ENCODE measurements at places on chromosomes 1 and 21.

- DNase-seq = no peak
Measured at GRCh38 chr1:225319871-225320270, 108.0 kb downstream of the LBR start.

- no peak for DNase-seq
Measured at GRCh38 chr1:167737169-167737568, 15.4 kb downstream of the MPZL1 start.

DNA sequence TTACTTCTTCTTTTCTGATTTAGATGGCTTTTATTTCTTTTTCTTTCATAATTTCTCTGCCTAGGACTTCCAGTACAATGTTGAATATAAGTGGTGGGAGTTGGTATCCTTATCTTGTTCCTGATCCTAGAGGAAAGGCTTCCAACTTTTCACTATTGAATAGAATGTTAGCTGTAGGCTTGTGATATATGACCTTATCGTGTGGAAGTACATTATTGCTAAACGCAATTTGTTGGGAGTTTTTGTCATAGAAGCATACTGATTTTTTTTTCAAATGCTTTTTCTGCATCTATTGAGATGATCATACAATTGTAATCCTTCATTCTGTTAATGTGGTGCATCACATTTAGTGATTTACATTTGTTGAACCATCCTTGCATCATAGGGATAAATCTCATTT lies 79.5 kb downstream of the FASLG start:
- no peak for DNase-seq

DNA sequence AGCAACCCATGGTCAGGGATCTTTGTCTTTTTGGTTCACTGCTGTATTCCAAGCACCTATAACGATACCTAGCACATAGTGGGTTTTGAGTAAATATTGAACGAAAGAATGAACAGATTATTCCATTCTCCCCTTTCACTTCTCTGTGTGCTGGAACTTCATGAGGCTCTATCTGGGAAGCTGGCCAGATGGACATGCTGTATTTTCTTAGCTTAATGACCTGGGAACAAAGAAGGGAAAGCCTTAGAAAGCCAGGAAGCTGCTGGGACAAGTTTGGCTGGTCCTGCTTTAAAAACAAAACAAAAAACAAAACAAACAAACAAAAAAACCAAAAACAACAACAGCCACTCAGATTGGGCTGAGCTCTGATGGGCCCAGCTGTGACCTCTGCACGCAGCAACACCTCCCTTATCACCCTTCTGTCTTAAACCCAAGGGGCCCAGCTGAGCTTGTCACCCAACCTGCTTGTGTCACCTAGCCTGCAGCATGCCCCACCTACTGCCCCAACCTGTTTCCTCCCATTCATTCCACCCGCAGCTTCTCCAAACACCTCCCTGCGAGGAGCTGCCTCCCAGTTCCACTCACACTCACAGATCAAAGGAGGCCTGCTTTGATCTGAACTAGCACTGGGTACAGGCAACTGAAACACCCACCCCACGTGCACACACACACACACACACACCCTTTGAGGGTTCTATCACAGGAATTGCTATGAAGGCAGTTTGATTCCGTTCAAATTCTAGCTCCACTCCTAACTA lies 37.1 kb downstream of the SLC30A1 start:
- DNase-seq = peak; percentile 43

GRCh38 chr1:45622524-45623394 lies 1.1 kb downstream of the CCDC17 start:
- DNase-seq = peak; percentile 47

DNA sequence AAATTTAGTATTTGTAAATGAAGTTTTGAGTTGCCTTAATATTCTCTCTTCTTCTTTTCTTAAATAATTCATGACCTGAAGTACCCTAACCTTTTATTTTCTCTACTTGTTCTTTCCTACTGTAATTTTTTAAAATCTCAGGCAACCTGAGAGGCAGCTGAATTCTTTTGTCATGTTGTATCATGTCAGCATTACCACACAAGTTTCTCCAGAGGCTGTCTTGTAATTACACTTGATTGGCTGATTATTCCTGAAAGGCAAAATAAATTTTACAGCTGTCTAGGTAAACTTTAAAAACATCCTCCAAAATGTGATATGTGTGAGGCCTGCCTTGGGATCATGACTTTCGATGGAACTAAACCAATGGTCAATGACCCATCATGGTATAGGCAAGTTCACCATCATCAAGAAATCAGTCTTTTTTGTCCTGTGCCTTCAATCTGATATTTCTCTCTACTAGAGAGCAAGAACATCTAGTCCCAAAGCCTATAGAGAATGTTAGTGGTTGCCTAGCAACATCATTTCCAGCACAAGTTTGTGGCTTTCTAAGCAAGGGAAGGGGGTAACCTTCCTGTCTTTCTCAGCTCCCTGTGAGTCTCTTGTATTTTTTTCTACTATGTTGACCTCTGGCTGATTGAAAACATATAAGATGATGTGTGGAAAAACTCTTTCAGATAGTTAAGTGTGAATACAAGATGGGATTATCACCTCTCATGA lies 115.5 kb downstream of the GABPA start:
- no peak for DNase-seq

DNA sequence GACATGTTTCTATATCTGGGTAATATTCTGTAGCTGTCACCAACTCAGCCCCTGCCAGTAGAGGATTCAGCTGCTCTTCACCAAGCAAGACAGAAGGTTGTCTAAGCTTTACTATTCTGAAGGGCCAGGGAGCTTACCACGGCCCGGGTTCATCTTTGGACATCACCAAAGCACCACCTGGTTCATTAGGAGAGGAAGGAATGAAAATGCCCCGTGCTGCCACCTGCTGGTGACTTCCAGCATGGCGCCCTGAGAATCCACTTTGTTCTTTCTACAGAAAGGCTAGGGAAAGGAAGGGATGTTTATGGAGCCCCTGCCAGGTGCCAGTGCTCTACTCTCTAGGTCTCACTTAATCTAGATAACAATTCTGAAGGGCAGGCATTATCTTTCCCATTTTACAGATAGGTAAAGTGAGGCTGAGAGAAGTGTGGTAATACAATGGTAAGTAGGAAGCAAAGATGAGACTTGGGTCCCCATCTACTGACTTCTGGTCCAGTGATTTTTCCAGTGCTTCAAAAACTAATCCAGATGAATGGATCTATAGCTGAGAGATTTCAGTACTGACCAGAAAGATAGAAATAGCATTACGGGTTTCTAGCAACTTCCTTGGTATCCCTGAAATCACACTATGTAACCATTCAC lies 79.5 kb downstream of the BEND5 start:
- DNase-seq = peak; percentile 68

GRCh38 chr1:37575692-37576091 lies 19.0 kb downstream of the DNALI1 start:
- no peak for DNase-seq

DNA sequence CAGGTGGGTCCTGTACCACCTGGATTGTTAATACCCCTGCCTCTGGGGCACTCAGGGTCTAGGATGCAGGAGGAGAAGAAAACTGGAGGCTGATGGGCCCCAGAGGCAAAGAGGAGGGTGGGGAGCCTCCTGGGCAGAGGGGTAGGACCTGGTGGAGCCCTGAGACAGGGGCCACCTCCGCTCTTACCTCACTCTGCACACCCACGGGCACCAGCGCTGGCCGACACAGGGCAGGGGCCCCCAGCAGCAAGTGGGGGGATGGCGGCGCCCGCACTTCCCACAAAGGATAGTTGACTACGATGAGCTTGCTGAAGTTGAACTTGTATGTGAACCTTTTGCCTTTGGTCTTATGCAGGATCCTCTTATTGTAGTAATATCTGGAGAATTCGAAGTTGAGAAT lies 1.1 kb downstream of the ETV3L start:
- DNase-seq = no peak

DNA sequence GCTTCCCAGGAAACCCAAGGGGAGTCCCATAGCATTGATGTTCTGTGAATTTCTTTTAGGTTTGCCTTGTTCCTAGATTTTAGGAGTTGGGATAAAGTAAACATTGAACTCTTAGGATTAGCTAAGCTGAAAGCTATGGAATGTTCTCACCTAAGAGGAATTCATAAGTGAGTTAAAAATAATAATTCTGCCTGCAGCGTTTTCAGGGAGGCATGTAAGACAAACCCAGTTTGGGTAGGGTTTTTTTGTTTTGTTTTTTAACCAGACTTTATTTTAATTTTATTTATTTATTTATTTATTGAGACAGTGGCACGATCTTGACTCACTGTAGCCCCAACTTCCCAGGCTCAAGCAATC lies 28.9 kb upstream of the CD101 start:
- DNase-seq = no peak

DNA sequence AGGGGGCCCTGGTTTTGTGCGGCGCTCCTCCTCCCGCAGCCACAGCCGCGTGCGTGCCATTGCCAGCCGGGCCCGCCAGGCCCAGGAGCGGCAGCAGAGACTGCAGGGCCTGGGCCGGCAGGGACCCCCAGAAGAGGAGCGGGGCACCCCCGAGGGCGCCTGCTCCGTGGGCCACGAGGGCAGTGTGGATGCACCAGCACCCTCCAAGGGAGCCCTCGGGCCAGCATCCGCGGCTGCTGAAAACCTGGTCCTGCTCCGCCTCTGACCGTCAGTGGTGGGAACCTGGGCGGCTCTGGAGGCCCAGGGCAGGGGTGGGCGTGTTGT lies 21.5 kb downstream of the PANK4 start:
- no peak for DNase-seq

DNA sequence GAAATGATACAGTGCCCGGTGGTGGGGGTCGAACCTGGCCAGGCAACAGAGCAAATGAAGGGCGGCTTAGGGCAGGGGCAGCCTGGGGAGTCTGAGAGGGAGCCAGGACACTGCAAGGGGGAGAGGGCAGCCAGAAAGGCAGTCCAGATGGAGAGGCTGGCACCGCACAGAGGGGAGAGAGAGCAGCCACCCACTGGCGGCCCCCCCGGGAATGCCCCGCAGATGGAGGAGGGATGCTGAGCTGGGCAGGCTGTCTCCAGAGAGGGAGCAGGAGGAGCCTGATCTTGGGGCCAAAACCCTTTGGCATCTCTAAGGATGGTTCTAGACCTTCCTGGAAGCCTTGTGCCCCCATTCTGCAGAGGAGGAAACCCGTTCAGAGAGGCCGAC lies 112.3 kb downstream of the LACTBL1 start:
- DNase-seq = no peak

- DNase-seq = peak; percentile 92
Measured at GRCh38 chr1:12594966-12595756, 22.8 kb downstream of the DHRS3 start.

GRCh38 chr1:12296623-12297022 lies 66.8 kb downstream of the VPS13D start:
- DNase-seq = no peak

GRCh38 chr21:19328954-19329353 lies 925.4 kb upstream of the TMPRSS15 start:
- DNase-seq = no peak

DNA sequence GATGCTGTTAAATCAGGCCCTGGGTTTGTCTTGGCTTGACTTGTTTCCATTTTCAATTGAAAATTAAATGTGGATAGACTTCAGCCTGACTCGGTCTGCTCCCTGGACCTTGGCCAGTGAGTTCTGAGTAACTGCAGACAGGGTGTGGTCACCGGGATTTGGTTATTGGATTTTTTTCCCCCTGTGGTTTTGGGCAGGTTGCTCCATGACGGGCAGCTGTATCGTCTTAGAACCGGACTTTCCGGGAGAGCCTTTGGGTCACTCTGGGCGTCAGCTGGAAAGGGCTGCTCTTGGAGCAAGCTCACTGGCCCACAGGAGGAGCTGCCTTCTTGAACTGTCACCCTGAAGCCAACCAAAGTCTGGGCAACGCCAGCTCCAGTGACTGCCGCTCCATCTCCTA lies 75.0 kb downstream of the CLIC6 start:
- DNase-seq = no peak

DNA sequence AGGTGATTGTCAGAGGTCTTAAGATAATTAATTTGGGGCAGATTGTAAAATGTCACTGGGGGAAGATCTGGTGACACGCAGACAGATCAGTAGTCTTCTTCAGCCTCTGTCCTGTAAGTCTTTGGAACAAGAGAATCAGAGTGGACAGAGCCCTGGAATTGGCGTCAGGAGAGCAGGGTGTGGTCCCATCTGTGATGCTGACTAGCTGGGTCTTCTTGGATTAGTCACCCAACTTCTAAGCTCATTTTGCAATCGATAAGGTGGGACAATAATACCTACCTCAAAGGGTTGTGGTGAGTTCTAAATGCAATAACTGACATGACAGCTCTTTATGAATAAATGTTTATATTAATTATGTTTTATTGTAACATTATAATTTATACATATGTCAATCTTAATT lies 4.8 kb downstream of the FASLG start:
- no peak for DNase-seq

DNA sequence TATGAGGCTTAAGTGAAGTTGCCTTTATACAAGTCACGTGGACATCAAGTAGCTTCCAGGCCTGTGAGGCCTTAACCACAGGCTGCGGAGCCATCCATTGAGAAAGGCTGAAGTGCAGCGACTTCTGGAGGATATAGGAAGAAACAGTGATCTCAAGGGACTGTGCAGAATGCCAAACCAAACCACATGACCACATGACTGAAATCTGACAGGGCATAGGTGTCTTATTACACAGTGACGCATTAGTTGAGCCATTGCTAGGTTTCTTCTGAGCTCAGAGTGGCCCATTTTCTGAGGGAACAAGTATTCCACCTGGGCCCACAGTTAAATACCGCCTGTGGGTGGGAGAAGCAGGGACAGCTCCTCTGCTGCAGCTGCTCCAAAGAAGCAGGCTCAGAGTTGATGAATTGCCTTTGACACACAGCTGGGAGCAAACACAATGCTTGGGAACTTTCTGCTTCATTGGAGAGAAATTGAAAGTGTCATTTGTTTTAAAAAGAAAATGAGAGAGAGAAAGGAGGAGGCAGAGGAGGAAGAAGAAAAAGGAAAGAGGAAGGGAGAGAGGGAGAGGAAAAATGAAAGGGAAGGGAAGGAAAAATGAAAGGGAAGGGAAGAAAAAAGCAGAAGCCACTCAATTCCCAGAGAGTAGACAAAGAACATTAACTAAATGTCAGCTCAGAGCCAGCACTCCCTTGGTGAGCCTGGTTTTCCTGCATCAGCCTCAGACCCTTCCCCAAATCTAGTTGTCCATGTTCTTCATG lies 94.4 kb downstream of the COLGALT2 start:
- DNase-seq = peak; percentile 56

GRCh38 chr1:2786329-2787162 lies 14.9 kb downstream of the TTC34 start:
- no peak for DNase-seq

DNA sequence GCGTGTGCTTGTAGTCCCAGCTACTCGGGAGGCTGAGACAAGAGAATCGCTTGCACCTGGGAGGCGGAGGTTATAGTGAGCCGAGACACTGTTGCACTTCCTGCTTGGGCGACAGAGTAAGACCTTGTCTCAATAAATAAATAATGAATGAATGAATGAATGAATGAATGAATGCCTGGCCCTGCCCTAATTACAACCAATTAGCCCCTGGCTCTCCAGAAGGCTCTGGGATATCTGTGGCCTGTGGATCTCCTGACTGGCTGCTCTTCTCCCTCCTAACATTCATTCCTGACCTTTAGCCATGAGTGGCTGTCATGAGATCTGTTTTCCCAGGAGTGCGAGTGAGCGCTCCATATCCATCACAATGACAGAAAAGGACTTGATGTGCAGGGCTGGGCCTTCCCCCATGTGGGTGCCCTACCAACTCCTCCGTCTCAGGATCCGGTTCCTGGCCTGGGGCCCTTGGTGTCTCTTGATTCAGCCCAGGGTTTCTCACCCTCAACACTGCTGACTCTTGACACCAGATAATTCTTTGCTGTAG lies 243.6 kb upstream of the TMEM51 start:
- DNase-seq = no peak

GRCh38 chr1:11013160-11013531 lies 692 bp downstream of the TARDBP start:
- no peak for DNase-seq

All from iPS-NIHi11 (cell line).